ENCODE measurements at places on chromosomes 6 and 20. TPM values are rescaled to one million over a fixed set of nuclear protein-coding genes. Genes with fewer than 3 reads are reported as not detected.

Gene NKX2-2
- total RNA-seq = not detected

Gene NR2E1
- total RNA-seq = not detected

Gene DEFB132
- not detected for total RNA-seq

Gene SAMD3
- total RNA-seq = not detected

Gene CYB5R4
- 20.5 TPM for total RNA-seq

Gene ALDH8A1
- total RNA-seq = 3.8 TPM

- ATAC-seq = no peak
Observed at GRCh38 chr6:85402071-85402470, 47.8 kb upstream of the NT5E start.

Gene WFDC5
- total RNA-seq = not detected

Gene IMPG1
- total RNA-seq = not detected

DNA sequence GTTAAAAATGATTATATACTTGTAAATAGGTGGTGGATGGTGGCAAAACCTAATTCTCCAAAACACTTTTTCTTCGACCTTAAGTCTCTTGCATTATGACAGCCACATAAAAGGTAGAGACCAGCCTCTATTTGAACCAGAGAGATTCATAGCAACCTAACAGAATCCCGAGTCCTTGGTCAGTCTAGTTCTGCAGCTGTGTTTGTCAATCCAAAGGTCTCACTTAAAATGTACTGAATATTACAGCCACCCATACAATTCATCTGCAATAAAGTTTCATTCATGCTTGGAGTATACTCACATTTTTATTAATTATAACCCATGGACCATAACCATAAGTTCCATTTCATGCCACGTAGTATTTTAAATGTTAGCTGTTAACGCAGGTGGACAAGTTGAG is 87.2 kb downstream of the EPM2A start:
- no peak for ATAC-seq

DNA sequence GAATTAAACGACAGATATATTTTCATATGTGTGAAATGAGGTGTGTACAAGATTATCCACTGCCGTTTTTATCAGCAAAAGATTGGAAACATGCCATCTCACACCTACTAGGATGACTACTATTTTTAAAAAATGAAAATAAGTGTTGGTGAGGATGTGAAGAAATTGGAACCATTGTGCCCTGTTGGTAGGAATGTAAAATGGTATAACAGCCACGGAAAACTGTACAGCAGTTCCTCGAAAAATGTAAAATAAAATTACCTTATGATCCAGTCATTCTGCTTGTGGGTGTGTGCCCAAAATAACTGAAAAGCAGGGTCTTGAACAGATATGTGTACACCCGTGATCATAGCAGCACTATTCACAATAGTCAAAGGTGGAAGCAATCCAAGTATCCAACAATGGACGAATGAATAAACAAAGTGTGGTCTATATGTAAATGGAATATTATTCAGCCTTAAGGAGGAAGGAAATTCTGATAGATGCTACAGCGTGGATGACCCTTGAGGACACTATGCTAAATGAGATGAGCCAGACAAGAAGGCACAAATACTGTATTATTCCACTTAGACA is 27.0 kb upstream of the CCN5 start:
- ATAC-seq = no peak

DNA sequence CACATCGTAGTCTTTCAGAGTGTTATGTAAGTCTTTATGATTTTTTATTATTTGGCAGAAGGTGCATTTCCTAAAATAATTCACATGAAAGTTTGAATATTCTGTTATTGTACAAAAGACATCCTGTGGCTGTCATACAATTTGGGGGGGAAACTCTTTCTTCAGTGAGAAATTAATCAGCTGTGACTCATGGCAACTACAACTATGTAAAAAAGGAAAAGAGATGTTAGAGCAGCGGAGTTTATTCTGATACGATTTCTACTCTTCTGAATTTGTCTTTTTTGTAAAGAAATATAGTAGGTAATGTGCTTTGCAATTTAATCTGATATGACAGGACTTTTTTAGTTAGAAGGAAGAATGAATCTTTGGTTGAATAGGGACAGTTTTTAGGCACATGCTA is 14.2 kb downstream of the COL19A1 start:
- ATAC-seq = no peak

GRCh38 chr20:58612121-58612691 is 38.9 kb upstream of the STX16 start:
- ATAC-seq = no peak

Gene ADGRG6
- 12.3 TPM for total RNA-seq

All from gastroesophageal sphincter (tissue), 4 donors.